ENCODE measurements at places on chromosomes 12 and 14.

GRCh38 chr12:6869049-6870021 lies 2.0 kb downstream of the TPI1 start:
- peak; percentile 95 for DNase-seq

- DNase-seq = peak; percentile 29
Observed at GRCh38 chr12:25828188-25828587, 130.3 kb upstream of the RASSF8 start.

DNA sequence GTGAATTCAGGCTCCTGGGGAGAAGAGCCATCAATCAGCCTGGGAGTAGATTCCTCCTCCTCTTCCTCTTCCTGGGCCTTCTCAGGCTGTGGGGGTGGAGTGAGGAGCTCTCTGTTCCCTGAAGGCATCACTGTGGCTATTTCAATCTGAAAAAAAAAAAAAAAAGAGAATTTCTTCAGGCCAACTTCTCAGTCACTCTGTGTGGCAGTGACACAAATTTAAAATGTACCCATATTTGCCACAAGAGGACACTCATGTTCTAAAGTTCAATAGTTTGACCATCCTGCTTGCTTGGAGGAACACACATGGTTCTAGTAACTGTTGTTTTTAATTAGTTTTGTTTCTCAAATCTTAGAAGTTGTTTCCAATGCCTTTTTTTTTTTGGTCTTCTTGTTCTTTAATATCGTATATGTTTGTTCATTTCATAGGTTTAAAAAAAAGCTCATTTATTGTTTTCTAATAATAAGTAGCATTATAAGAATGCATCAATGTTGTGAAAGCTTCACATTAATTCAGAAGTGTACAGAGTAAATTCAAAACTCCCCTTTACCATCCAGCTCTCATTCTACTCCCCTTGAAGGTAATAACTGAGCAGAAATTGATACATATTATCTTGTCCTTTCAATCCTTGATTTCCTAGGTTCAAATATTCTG lies 23.3 kb upstream of the CCER1 start:
- DNase-seq = peak; percentile 76

GRCh38 chr14:22412926-22413411 lies 176.1 kb downstream of the DAD1 start:
- DNase-seq = no peak

- peak; percentile 48 for DNase-seq
Observed at GRCh38 chr12:107320033-107320928, 226.9 kb upstream of the CRY1 start.

- DNase-seq = no peak
Observed at GRCh38 chr14:28867571-28867970, 101.0 kb downstream of the FOXG1 start.

DNA sequence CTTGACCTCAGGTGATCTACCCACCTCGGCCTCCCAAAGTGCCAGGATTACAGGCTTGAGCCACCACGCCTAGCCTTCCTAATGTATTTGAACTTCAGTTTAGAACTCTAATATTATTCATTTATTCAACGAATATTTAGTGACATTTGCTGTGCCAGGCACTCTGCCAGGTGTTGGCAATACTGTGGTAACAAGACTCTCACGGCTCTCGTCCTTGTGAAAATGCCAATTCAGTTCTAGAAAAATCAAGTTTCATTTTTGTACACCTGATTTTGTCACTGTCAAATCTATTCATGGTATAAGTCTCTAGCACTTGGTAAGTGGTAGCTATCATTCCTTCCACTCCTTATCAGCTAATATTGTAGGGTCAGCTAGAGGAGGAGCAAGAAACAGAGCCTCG lies 6.3 kb upstream of the PWP1 start:
- no peak for DNase-seq

GRCh38 chr12:104064842-104065427 lies 604 bp downstream of the HCFC2 start:
- no peak for DNase-seq

- DNase-seq = peak; percentile 33
Observed at GRCh38 chr12:39723831-39724230, 104.2 kb upstream of the ABCD2 start.

GRCh38 chr12:1836854-1837421 lies 16.6 kb downstream of the LRTM2 start:
- DNase-seq = peak; percentile 52

DNA sequence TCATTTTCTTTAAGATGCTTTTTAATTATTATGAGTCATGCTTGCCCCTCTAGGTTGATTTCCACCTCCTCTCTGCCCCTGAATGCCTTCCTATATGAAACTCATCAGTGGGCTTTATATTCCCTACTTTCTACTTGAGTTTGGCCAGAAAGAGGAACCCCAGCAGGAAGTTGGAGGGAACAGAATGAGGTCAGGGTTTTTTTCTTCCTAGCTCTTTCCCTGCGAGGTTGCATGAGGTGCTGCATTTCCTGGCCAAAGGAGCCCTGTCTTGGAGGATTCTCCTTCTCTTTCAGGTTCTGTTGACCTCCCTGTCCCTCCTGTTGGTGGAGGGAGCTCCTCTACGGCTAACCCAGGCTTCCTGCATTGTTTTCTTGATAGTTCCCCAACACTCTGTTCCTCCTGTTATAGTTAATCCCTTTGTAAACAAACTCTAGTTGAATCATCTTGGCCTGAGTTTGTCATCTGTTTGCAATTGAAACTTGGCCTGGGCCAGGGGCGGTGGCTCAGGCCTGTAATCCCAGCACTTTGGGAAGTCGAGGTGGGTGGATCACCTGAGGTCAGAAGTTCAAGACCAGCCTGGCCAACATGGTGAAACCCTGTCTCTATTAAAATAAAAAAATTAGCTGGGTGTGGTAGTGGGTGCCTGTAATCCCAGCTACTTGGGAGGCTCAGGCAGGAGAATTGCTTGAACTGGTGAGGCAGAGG lies 15.3 kb upstream of the SPIC start:
- DNase-seq = no peak

GRCh38 chr12:22788913-22789312 lies 163.9 kb downstream of the ETNK1 start:
- DNase-seq = no peak

GRCh38 chr12:79444089-79444488 lies 246.7 kb downstream of the PAWR start:
- DNase-seq = peak; percentile 51

GRCh38 chr12:3241621-3242020 lies 164.4 kb downstream of the TSPAN9 start:
- no peak for DNase-seq

GRCh38 chr12:14260011-14260993 lies 105.2 kb upstream of the ATF7IP start:
- peak; percentile 92 for DNase-seq

DNA sequence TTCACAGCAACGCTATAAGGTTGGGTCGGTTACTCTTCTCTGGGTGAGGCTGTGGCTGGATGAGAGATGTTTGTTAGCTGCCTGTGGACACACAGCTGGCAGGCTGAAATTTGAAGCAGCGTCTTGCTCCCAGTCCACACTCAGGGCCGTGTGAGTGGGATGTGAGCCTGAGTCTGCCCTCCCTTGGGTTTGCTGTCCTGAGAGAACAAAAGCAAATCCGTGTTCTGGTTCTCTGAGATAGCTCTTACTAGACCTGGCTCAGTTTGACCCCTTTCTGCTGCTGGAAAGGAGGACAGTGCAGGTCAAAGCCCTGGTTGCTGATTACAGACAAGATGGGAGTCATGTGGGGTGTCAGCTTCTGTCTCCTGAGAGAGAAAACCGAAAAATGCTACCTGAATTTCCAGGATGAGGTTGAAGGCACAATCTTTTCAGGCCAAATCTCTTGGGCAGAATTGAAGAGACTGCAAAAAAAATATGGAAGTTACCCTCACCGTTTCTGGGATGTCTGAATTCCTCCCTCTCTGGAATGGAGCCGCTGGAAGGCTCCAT lies 270.8 kb downstream of the ZFP36L1 start:
- no peak for DNase-seq

- no peak for DNase-seq
Observed at GRCh38 chr12:26109343-26109881, 15.4 kb downstream of the BHLHE41 start.

GRCh38 chr12:53338017-53338416 lies 1.9 kb upstream of the SP7 start:
- DNase-seq = no peak

GRCh38 chr12:108268397-108268796 lies 70.7 kb downstream of the CMKLR1 start:
- DNase-seq = no peak

DNA sequence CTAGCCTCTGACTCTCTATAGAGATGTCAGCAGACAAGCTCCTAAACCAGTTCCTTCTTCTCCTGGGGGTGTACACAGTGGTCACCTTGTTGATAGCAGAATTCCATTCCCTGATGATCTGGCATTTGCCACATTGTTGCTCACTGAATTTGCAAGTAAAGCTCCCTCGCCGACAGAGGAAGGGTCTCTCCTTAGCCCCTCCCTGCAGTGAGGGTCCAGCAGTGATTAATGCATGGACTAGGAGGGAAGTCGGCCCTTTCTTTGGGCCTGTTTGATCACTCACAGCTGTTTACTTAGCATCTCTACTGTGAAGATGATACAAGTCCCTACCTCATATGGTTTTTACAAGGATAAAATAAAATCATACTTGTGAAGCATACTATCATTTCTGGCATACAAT lies 23.3 kb upstream of the APPL2 start:
- no peak for DNase-seq

- no peak for DNase-seq
Observed at GRCh38 chr12:22014041-22014782, 31.8 kb upstream of the CMAS start.
